Mesothelial cell of epicardium (in vitro differentiated cells): ENCODE measurements at places on chromosomes 2 and 18.

DNA sequence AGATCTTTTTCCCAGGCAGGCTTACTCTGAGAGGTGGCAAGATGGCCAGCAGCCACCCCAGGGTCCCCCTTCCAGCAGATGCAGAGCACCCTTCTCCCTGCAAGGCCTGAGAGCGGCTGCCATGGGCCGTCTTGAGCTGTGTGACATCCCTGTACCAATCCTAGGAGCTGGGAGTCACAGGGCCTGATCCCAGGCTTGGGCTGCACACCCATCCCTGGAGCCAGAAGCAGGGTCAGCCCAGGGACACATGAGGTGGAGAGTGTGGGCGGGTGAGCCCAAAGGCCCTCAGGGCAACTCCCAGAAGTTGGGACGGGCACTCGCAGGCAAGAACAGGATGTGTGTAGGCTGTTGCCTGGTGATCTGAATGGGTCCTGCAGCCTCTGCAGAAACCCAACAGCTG lies 40.5 kb downstream of the CROCC2 start:
- DNase-seq, result peak; percentile 29

DNA sequence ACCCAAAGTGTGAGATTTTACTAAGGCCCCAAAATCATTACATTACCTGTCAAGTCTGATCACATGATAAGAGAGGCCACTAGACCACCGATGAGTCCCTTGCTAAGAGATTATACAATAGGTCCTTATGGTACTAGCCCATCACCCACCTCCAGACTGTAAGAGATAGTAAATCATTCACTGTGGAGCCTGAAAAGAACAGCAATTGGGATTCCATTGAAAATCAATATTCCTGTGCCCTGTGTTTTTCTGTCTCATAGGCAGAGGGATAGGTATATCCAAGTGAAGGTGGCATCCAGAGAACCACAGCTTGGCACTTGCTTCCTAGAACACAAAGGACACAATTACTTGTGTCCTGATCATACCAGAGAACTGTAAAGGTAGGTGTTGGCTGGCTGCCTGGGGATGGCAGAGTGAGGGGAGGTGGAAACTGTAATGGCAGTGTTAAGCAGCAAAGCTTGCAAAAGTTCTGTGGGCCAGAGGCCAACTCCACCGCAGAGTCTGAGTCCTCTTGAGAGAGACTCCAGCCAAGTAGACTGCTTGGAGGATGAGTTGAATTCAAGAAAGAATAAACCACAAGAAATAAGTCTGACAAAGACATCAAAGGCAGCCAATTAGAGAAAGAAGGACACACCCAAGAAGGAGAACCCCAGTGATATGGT lies 102.0 kb upstream of the PIEZO2 start:
- no peak for DNase-seq

DNA sequence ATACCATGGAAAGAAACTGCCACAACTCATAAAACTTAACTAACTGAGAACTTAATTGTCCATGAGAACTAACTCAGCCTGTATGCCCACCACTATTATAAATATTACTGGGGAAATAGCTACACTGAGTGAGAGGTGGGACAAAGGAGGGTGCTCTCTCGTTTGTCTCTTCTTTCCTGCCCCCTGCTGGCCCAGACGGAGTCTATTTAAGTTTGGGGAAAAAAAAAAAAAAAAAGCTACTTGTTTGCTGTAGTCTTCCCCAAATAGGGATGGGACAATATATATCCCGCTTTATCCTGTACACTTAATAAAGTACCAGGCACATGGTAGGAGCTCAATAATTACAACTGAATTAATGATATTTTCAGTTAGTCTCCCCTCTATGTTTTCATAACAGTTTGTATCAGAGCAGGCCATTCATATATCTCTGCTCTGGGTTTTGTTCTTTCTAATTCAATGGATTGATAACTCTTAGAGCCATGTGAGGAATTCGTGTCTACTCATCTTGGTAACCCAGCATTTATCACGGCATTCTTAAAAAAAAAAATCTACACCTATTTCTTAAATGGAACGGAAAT lies 647.6 kb upstream of the PKDCC start:
- no peak for DNase-seq

- peak; percentile 56 for DNase-seq
Observed at GRCh38 chr2:10721396-10722251, at the start of gene ATP6V1C2. Gene ATP6V1C2 (plus strand): TSS chr2:10721630. CDS start chr2:10722850, 1,220 bp downstream.

- DNase-seq, result no peak
Observed at GRCh38 chr2:182043861-182044260, 58.2 kb downstream of the PPP1R1C start.

DNA sequence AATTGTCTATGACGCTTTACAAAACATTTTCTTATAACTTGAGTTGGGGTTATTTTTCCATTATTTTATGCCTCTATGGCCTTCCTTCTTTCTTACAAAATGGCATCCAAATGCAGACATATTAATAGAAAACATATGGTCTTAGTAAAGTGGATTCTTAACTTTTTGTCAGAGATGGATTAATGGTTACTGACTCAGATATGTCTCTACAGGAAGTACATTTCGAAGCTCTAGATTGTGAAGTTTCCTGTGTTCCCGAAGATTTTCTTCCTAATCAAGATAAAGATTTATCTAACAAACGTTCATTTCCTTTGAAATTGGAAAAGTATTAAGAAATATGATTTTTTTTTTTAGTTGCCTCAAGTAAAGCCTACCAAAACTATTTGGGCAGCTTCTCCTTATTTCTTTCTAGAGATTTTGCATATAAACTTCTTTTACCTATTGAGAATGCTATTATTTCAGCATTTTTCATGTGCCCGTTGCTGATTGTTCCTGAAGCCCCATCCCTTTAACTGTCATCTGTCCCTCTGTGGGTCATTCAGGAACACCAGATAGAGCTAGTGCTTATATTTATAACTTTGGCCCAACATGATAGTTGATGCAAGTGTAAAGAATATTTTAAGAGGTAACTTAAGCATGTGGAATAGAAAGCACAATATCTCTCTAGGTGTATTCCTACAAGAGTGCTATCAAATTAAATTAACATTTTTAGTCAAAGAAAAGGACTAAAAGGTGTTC lies 498.0 kb downstream of the CCDC85A start:
- DNase-seq, result no peak

- no peak for DNase-seq
Observed at GRCh38 chr2:201116959-201117734, 1.2 kb downstream of the CFLAR start.

GRCh38 chr18:9919564-9920232 lies 5.9 kb downstream of the VAPA start:
- no peak for DNase-seq

DNA sequence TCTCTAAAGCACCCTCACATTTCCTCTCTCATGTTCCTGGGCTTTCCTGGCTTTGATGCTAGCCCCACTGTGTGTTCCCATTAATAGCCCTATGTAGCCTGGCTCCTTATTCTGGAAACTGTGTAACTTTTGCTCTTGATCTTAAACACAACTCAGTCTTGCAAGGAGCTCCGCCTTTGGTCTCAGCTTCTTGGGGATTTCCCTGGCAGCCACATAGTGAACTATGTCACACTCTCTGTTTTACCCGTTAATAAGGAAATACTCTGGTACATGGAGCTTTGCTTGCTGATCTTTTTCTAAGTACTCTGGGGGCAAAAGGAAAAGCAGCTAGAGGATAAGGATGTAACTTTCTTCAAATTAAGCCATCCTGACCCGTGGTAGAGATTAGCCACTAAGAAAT lies 259.3 kb downstream of the NEDD4L start:
- no peak for DNase-seq

GRCh38 chr2:111534910-111535352 lies 349.1 kb downstream of the ANAPC1 start:
- no peak for DNase-seq

- DNase-seq, result no peak
Observed at GRCh38 chr2:236706288-236706687, 136.7 kb downstream of the ACKR3 start.

DNA sequence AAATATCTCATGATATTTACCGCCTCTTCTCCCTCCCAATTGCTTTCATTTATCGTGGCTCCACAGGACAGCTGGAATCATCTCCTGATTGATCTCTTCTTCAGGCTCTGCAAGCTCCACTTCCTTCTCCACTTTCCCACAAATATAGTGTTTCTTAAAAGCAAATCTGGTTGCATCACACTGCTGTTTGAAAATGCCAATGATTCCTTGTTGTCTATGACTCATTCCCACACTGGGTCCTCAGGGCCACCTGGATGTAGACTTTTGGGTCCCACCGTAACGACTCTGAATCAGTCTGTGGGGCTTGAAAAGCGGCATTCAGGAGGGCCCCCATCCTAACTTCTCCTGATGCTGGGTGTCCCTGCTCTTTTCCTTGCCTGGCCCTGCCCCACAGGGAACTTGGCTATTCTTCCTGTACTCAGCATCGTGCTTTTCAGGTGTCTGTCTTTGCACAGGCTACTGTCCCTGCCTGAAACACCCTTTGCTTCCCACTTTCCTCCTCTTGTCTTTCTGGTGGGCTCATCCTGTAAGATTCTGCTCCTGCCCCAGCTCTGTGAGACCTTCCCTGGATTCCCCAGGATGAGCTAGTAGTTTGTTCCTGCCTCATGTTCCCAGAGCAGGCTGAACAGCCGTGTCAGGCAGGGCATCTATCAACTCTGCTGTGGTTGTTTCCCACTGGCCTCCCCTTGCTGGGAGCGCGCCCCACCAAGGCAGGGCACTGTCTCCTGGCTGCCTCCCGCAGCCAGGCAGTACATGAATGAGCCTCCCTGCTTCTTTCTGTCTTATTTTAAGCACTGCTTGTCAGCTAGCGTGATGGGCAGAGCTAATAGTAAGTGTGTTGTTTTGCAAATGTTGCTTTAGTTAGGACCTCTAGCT lies 111.9 kb downstream of the KCTD1 start:
- no peak for DNase-seq

- DNase-seq, result no peak
Observed at GRCh38 chr2:19689646-19690168, 212.1 kb downstream of the TTC32 start.

DNA sequence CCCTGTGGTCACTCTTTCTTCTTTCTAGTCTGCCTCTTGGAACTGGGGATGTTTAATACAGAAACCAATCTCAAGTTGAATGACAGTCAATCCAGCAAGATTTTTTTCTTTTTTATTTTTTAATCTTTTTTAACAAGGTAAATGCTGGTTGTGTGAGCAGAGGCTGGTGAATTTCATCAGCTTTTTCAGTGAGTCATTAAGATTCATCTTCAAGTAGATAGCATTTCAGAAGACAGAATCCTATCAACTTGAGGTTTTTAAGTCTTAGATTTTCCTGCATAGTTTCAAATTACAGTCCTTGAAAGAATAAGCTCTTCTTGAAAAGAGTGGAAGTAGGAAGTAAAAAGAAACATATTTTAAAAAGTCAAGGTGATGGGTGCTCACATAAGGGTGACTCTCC lies 12.4 kb downstream of the SLC8A1 start:
- no peak for DNase-seq
